ENCODE measurements at places on chromosomes 11 and 22.

DNA sequence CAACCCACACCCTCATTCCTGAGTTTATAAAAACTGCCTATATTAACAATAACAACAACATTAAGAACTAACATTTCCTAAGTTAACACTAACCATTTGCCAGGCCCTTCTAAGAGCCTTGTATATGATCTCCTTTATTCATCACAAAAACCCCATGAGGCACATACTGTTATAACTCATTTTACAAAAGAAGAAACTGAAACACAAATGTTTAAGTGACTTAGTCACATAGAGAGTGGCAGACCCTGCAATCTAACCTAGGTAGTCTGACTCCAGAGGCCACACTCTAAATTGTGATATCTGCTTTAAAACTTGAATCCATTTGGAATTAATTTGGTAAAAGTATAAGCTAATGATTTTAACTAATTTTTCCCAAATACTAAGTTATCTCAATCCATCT is 116.1 kb downstream of the SYT9 start:
- no peak for DNase-seq

DNA sequence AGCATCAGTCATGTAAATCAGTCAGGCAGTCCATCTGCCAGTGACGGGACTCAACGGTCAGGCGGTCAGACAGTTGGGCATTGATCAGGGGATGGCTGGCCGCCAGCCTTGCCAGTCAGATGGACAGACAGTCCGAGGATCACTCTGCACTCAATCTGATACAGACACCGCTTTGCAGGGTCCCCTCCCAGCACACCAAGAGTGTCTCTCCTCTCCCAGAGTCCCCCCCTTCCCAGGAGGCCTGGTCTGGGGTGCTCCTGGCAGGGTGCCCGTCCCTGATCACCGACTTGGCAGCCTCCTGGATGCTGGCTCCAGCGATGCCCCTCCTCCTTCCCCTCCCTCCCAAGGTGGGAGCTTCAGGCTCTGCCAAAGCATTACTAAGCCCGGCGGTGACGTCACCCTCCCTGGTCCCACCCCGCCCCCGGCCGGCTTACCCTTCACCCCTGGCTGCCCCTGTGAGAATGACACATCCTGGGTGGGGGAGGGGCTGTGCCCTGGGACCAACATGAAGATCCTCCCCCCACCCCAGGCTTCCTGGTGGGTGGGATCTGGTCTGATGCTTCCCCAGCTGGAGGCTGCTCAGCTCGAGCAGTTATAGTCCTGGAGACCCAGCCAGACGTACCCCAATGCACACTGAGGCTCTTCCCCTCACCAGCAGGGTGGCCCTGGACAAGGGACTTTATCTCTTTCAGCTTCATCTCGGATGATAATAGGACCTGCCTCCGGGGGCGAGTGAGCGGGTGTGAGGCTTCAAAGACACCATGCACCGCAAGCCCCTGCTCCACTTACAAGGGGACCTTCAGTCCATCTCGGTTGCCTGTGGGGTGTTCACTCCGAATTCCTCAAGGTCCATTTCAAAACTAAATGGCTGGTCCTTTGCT is 69.2 kb downstream of the CD82 start:
- DNase-seq: no peak

DNA sequence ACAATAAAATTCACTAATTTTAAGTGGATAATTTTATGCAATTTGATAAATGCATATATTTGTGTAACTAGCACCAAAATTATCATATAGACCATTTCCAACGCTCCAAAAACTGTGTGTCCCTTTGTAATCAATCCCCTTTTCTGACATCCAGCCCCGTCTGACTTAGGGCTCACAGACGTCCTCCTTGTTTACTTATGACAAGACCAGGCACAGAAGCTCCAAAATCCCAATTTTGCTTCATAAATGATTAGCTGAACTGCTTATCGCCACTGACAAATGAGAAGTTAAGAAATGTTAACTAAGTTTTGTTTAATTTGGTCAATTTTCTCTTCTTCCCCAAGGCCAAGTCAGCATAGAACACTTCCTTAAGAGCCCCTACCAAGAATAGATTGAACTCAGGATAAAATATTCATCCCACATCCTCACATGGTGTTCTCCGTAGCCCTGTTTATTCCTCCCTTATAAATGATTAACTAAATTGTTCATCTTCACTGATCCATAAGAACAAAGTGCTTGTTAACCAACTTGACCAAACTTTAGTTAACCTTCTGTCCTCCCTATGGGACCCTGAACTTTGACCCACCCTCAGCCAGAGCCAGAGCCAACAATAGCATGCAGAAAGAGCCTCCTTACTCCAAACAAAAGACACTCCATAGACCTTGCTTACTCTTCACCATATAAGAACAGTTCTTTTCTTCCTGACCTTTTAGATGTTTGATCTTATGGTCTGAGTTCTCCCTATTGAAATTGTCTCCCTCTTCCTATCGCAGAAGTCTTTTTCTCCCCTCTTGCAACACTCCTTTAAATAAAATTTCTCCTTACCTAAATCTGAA is 30.8 kb upstream of the GLYAT start:
- no peak for DNase-seq

DNA sequence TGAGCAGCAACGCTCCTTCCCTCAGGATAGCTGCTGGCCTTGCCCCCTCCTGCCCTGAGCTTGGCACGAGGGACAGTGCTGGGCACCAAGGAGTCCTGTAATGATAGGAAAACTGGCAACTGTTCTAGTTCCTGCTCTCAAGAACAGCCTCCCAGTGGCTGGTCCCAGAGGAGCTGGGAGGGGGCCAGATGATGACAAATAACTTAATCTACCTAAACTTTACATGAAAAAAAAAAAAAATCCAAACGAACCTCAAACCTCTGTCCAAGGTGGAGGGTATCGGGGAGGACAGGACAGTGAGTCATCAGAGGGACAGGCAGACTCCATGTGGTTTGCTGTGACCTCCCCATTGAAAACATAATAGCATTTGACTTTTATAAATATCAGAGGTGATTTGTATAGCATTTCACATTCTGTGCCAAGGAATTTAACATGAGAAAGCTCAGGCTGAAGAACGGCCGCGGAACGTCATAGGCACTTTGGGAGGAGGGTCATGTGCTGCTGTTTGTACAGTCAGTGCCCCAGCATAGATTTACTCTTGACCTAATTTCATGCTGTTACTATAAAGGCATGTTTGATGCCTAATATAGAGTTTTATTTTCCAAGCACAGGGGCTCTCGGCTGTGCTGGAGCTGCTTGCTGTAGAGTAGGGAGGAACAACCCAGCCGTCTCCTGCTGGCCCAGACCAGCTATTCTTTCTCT is 98.2 kb upstream of the NNMT start:
- no peak for DNase-seq

DNA sequence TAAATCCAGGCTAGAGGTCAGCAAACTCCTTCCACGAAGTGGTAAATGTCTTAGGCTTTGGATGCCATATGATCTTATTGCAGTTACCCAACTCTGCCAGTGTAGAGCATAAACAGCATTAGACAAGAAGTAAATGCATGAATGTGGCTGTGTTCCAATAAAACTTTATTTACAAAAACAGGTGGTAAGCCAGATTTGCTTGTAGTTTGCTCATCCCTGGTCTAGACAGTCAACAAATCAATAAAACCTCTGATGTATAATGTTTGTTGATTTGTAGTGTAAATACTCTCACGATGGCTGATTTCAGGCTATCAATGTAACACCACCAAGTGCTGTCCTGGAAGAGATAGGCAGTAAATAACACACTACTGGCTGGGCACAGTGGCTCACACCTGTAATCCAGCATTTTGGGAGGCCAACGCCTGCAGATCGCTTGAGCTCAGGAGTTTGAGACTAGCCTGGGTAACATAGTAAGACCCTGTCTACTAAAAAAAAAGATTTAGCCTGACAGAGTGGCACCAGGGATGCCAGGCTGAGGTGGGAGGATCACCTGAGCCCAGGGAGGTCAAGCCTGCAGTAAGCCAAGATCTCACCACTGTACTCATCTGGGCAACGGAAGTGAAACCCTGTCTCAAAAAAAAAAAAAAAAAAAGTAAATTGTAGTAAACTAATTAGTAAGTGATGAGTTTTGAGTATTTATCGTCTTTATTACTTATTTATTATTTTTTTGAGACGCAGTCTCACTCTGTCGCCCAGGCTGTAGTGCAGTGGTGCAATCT is 6.9 kb upstream of the CATSPER1 start:
- no peak for DNase-seq

DNA sequence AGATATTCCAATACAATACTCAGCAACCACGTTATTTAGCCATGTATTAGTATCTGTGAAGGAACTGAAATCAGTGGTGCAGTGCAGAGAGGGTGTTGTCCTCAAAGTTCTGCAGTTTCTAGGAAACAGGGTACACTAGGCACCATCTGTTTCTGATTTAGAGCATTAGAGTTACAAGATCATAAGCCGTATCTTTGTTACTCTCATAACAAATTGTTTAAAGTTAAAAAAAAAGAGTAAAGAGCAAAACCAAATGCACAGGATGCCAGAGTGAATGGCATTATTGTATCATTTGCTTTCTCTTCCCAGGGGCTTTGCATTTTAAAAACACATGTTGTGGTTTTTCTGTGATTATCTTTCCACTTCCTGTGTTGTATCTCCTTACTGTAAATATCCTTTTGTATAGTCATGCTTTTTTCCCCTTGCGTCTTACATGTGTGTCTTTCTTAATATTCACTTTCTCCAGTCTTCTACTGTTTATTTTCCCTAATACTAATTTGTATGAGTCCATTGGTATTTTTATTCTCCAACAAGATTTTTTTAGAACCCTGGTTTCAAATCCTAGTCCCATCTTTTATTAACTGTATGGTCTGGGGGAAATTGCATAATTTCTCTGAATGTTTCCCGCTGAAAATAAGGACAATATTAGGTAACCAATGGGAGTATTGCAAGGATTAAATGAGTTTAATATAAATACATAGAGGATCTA is 15.2 kb upstream of the NUP160 start:
- DNase-seq: no peak

- DNase-seq: no peak
Observed at GRCh38 chr22:24930678-24931077, 15.8 kb downstream of the LHFPL7 start.

DNA sequence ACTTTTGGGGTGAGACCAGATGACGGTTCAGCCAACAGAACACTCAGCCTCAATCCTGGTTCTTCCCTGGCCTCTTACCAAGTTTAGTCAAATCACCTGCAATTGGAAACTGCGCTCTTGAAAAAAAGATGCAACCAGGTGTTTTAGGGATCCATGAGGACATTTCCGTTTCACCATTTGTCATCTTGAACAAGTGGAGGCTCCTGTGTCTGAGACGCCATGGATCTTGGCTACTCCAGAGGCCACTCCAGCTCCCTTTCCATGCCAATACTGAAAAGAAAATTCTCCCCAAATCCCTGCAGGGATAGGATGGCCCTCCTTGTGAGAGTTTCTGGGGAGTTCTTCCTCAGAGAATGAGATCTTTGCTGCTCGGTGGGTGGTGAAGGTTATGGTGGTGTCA is 27.7 kb downstream of the LRRC74B start:
- no peak for DNase-seq

- DNase-seq: no peak
Observed at GRCh38 chr11:123544631-123545375, 109.6 kb downstream of the SCN3B start.

- no peak for DNase-seq
Observed at GRCh38 chr11:17129003-17129402, 51.5 kb upstream of the RPS13 start.

DNA sequence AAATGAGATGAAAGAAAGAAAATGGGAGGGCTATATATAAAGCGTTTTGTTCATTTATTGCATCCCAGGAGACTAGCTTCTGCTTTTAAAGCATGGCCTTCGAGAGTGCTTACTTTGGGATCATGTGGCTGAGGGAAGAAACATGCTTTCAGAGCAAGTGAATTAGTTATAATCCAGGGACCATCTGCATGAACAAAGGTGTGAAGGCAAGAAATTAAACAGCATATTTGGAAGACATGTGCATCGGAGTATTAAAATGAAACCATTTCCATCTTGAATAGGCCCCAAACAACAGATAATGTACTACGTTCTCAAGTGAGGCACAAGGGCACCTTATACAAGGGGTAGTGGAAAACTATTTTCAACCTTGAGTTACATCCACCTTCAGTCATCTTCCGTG is 51.4 kb downstream of the ZBTB44 start:
- DNase-seq: no peak

GRCh38 chr11:134359646-134360045 is 27.9 kb downstream of the GLB1L2 start:
- no peak for DNase-seq

- DNase-seq: no peak
Observed at GRCh38 chr11:45609337-45609736, 56.1 kb downstream of the CHST1 start.

GRCh38 chr11:62677156-62677555 is 1.7 kb downstream of the UBXN1 start:
- no peak for DNase-seq

DNA sequence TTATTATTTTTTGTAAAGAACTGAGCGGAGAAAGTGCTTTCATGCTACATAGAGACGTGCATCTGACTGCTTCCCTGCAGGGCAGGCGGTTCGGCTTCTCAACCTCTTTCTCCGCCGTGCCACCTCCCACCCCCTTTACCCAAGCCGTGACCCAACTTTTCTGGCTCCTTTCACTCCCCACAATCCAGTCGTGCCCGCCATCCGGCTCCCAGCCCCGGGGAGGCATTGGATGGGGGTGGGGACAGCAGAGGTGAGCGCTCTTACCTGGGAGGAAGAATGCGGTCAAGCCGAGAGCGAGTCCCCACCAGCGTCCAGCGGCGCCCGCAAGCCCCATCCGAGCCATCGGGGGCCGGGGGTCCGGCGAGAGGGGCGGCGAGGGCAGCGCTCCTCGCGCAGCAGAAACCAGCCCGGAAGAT is 781 bp downstream of the NECTIN1 start:
- DNase-seq: no peak

GRCh38 chr11:69398529-69399492 is 82.7 kb upstream of the LINC01488 start:
- no peak for DNase-seq

DNA sequence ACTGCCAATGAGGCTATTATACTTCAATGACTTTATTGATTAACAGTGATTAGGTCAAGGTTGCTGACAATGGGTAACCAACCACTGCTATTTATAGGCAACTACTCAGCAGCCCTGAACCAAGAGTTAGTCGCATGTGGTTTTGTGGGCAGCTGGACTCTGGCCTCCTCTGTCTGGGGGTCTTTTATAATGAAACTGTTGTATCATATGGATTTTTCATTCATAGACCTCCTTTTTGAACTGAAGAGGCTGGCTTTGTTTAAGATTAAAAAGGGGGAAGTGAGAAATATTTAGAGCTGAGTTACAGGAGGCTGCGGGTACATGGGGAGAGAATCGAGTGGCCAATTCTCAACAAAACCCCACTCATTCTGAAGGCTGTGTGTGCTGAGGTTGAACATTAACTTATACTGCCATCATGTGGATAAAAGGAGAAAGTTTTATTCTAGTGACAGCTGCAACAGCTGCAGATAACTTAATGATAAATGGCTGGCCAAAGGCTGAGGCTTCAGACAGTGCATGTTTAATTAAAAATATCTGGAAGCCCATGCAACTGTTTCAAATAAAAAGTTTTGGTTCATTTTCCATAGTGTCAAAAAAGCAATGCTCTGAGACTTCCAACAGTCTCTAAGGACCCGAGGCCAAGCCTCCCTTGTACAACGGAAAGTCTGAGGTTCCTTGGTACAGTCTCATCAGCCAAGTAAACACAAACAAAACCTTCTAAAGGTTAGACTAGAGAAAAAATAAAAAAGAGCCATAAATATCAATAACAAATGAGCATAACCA is 682.6 kb downstream of the KCNA4 start:
- no peak for DNase-seq

- DNase-seq: no peak
Observed at GRCh38 chr11:13316528-13316961, 39.0 kb downstream of the BMAL1 start.

Measured in NCI-H1048 (cell line).